Muscle of leg (tissue), 16 donors: ENCODE measurements at places on chromosomes 6 and 20.

DNA sequence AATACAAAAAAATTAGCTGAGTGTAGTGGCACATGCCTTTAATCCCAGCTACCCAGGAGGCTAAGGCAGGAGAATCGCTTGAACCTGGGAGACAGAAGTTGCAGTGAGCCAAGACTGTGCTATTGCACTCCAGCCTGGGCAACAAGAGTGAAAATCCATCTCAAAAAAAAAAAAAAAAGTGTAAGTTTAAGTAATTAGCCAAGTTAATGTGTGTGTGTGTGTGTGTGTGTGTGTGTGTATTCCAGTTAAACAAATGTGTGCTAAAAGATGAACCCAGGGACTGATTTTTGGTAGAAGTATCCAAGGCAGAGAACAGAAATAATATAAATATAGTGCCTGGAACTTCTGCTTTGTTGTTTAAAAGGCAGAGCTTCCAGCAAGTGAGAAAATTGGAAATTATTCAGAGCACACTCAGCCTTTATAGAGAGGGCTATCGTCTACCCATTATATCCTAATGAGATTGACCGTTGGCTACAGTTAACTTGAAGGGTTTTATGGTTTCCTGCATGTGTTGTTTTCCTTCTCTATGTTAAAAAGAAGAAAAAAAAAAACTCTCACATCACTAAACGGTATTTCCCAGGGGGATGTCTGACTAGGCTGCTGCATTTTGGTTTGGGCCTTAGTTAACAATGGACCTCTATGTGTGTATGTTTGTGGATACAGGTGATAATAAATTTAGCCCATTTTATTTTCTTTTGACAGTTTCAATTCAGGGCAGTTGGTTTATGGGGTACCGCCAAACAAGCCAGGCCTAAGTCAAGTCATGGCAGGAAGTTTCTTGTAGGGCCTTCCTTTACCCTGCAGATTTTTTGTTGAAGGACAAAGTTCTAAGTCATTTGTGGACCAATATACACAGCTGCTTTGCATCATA lies 9.8 kb downstream of the SOX4 start:
- no peak overlapping the region for H3K27ac ChIP-seq
- no peak overlapping the region for H3K4me3 ChIP-seq
- H3K36me3 ChIP-seq, result peaks cover 9% of the 10 kb centered on the region
- no peak for DNase-seq

- H3K36me3 ChIP-seq, result peaks cover 54% of the 10 kb centered on the region
- H3K4me3 ChIP-seq, result no peak overlapping the region
- no peak for DNase-seq
- H3K27me3 ChIP-seq, result no peaks in the 10 kb centered on the region
- H3K27ac ChIP-seq, result no peak overlapping the region
Observed at GRCh38 chr20:41436679-41437078, 70.1 kb upstream of the EMILIN3 start.

DNA sequence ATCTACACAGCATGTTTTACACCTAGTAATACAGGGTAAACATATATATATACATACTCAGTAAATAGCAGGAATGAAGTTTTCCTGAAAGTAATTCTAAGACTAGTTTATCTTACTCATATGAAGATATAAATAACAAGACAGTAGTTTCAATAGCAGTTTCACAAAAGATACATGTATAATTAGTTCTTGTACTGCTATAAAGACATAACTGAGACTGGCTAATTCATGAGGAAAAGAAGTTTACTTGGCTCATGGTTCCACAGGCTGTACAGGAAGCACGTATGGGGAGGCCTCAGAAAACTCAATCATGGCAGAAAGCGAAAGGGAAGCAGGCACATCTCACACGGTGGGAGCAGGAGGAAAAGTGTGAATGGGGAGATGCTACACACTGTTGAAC lies 16.9 kb downstream of the RARS2 start:
- no peaks in the 10 kb centered on the region for H3K27me3 ChIP-seq
- H3K4me1 ChIP-seq, result no peaks in the 10 kb centered on the region
- DNase-seq, result no peak

DNA sequence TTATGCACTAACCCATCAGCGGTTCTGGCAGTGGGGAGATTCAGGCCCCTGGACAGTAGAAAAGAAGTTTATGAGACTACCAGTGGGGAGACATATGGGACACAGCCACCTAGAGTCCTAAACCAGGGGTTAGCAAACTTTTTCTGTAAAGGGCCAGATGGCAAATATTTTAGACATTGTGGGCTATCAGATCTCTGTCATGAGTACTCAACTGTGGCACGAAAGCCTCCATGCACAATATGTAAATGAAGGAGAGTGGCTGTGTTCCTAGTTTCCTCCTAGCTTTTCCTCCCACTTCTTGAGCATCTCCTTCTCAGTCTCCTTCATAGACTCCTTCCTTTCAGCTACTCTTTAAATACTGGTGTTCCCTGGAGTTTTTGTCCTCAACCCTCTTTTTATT lies 3.3 kb upstream of the HLA-DMA start:
- H3K27me3 ChIP-seq, result peaks cover 2% of the 10 kb centered on the region
- peaks cover 3% of the 10 kb centered on the region for H3K4me1 ChIP-seq
- no peak for DNase-seq
- no peak overlapping the region for H3K4me3 ChIP-seq
- no peaks in the 10 kb centered on the region for H3K36me3 ChIP-seq

GRCh38 chr6:169807229-169807628 lies 55.8 kb downstream of the ERMARD start:
- H3K4me1 ChIP-seq, result no peaks in the 10 kb centered on the region
- DNase-seq, result no peak
- H3K27ac ChIP-seq, result no peak overlapping the region
- H3K27me3 ChIP-seq, result peaks cover 7% of the 10 kb centered on the region
- H3K4me3 ChIP-seq, result no peak overlapping the region

DNA sequence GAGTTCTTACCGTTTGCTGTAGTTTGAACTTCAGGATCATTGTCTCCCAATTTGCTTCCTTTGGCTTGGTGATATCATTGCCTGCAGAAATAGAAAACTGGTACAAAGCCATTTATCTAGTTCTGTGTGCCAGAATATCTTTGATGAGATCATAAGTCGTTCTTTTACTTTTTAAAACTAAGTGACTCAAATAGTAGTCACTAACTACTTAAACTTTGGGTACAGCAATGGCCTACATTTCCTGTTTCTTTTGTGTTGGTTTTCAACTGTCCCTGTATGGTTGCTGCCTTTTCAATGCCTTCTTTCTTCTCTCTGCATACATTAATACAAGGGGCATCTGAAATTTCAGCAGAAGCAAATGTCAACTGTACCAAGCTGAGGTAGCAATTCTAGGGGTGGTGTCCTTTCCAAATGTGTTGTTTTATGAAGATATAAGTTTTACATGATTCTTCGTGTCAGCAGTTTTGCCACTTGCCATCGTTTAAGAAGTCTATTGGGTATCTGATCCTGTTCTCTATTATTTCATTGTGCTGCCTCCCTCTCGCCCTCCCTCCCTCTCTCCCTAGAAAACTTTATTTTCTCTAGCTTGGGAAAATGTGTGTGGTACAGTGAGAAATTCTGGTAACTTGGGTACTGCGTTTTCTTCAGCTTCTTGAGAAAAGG lies 238.5 kb downstream of the FARS2 start:
- H3K4me1 ChIP-seq, result no peaks in the 10 kb centered on the region
- H3K36me3 ChIP-seq, result no peaks in the 10 kb centered on the region
- H3K27ac ChIP-seq, result no peak overlapping the region
- H3K27me3 ChIP-seq, result no peaks in the 10 kb centered on the region
- no peak overlapping the region for H3K4me3 ChIP-seq

DNA sequence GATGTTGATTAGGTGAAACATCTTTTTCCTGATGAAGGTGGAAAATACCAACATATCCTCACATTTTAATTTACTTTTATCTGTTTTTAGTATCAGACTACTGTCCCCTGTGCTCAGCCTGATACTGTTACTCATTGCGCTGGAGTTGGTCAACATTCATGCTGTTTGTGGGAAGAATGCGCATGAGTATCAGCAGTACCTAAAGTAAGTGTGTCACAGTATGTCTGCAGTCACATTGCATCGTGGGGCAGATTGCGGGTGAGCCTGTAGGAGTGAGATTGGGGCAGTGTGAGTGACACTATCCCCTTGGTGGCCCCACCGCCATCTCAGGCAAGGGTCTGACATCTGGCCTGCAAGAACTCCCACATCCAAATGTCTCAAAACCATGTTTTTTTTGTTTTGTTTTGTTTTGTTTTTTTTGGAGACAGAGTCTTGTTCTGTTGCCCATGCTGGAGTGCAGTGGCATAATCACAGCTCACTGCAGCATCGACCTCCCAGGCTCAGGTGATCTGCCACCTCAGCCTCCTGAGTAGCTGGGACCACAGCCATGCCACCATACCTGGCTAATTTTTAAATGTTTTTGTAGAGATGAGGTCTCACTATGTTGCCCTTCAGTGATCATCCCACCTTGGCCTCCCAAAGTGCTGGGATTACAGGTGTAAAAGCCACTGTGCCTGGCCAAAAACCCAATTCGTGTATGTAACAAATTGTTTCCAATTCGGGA lies 27.8 kb downstream of the ERMARD start:
- DNase-seq, result no peak
- H3K4me3 ChIP-seq, result no peak overlapping the region
- no peaks in the 10 kb centered on the region for H3K27me3 ChIP-seq

DNA sequence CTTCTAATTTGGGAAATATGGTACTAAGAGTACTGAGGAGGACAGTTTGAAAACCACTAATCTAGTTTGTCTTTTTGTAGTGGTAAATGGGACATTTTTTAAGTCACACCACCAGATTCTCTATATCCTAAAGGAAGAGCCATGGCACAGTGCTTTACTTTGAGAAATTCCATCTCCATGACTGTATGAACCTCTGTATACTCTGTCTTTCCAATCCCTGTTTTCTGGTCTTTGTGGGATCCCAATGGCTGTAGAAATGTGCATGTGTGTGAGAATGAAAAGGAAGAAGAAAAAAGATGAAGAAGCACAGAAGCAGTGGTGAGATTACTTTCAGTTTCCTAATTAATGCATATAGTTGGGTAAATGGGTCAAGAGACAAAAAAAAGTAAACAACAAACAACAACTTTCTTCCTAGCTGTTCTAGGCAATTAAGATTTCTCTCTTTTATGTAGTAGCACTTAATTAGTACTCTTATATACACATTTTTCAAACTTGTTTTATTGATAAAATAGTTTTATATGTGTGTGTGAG lies 141.2 kb upstream of the HCRTR2 start:
- no peaks in the 10 kb centered on the region for H3K4me1 ChIP-seq
- no peak for DNase-seq
- no peaks in the 10 kb centered on the region for H3K27me3 ChIP-seq
- H3K4me3 ChIP-seq, result no peak overlapping the region

DNA sequence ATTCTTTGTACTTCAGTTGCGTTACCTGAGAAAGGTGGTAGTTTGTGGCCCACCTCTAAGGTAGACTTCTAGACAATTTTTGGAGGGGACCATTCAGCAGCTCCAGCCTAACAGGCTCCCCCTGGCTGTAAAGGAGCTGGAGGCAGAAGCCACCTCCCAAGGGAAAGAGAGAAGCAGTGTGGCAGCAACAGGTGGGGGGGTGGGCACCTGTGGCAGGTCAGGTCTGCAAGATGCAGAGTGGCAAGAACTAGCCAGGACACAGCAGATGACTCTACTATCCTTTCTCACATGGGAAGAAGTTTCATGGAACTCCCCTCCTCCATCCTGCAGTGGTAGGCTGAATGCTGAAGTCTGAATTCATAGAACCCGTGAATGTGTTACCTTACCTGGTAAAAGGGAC lies 148.3 kb upstream of the DTNBP1 start:
- H3K4me1 ChIP-seq, result no peaks in the 10 kb centered on the region
- H3K4me3 ChIP-seq, result no peak overlapping the region
- no peak for DNase-seq
- no peaks in the 10 kb centered on the region for H3K27me3 ChIP-seq
- no peaks in the 10 kb centered on the region for H3K36me3 ChIP-seq
- no peak overlapping the region for H3K27ac ChIP-seq

GRCh38 chr20:34512955-34513419 lies 3.2 kb upstream of the DYNLRB1 start:
- H3K4me3 ChIP-seq, result no peak overlapping the region
- H3K27ac ChIP-seq, result peak overlapping the region; percentile 69
- H3K27me3 ChIP-seq, result no peaks in the 10 kb centered on the region
- peaks cover 18% of the 10 kb centered on the region for H3K4me1 ChIP-seq
- DNase-seq, result peak; percentile 32
- H3K36me3 ChIP-seq, result peaks cover 20% of the 10 kb centered on the region

GRCh38 chr6:53979468-53980067 lies 131.7 kb upstream of the MLIP start:
- no peaks in the 10 kb centered on the region for H3K36me3 ChIP-seq
- DNase-seq, result peak; percentile 51
- no peak overlapping the region for H3K4me3 ChIP-seq
- no peak overlapping the region for H3K27ac ChIP-seq

- H3K4me1 ChIP-seq, result peaks cover 9% of the 10 kb centered on the region
- DNase-seq, result no peak
- H3K27me3 ChIP-seq, result peaks cover 8% of the 10 kb centered on the region
- H3K4me3 ChIP-seq, result no peak overlapping the region
- H3K36me3 ChIP-seq, result no peaks in the 10 kb centered on the region
- H3K27ac ChIP-seq, result no peak overlapping the region
Observed at GRCh38 chr6:33642897-33643296, 21.8 kb downstream of the ITPR3 start.

GRCh38 chr6:100304575-100304974 lies 160.1 kb downstream of the SIM1 start:
- DNase-seq, result no peak
- no peaks in the 10 kb centered on the region for H3K27me3 ChIP-seq
- H3K27ac ChIP-seq, result no peak overlapping the region
- no peaks in the 10 kb centered on the region for H3K36me3 ChIP-seq

DNA sequence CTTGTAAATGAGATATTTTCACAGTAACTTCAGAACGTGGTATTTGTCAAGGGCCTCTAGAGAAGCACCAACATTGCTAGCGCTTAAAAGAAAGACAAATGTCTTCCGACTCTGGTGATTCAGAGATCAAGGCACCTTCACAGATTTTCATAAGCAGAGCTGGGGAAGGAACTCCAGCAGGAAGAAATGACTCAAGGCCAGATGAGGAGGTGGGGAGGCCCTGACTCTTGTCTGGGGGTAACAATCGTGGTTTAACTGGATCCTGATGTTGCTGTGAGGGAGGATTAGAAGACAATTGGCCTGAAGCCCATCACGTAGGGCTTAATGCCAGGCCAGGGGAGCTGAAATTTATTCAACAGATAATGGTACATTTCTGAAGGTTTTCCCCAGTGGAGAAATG lies 122.9 kb upstream of the QKI start:
- H3K4me3 ChIP-seq, result no peak overlapping the region
- no peaks in the 10 kb centered on the region for H3K27me3 ChIP-seq
- no peak for DNase-seq

- no peaks in the 10 kb centered on the region for H3K36me3 ChIP-seq
- H3K4me3 ChIP-seq, result no peak overlapping the region
- no peak overlapping the region for H3K27ac ChIP-seq
- no peak for DNase-seq
- no peaks in the 10 kb centered on the region for H3K27me3 ChIP-seq
Observed at GRCh38 chr6:22673474-22673873, 104.1 kb downstream of the HDGFL1 start.

- H3K36me3 ChIP-seq, result no peaks in the 10 kb centered on the region
- no peaks in the 10 kb centered on the region for H3K4me1 ChIP-seq
- no peak overlapping the region for H3K4me3 ChIP-seq
- H3K27ac ChIP-seq, result no peak overlapping the region
- no peaks in the 10 kb centered on the region for H3K27me3 ChIP-seq
Observed at GRCh38 chr6:23180504-23181293, 611.3 kb downstream of the HDGFL1 start.

GRCh38 chr6:3270258-3270657 lies 11.5 kb downstream of the PSMG4 start:
- no peak for DNase-seq
- no peak overlapping the region for H3K4me3 ChIP-seq
- peaks cover 16% of the 10 kb centered on the region for H3K4me1 ChIP-seq

GRCh38 chr6:21348504-21349195 lies 244.9 kb upstream of the SOX4 start:
- H3K36me3 ChIP-seq, result no peaks in the 10 kb centered on the region
- no peak overlapping the region for H3K4me3 ChIP-seq
- H3K27ac ChIP-seq, result peak overlapping the region; percentile 76
- H3K27me3 ChIP-seq, result no peaks in the 10 kb centered on the region
- DNase-seq, result peak; percentile 78
